ENCODE measurements at places on chromosomes 2 and 18.

DNA sequence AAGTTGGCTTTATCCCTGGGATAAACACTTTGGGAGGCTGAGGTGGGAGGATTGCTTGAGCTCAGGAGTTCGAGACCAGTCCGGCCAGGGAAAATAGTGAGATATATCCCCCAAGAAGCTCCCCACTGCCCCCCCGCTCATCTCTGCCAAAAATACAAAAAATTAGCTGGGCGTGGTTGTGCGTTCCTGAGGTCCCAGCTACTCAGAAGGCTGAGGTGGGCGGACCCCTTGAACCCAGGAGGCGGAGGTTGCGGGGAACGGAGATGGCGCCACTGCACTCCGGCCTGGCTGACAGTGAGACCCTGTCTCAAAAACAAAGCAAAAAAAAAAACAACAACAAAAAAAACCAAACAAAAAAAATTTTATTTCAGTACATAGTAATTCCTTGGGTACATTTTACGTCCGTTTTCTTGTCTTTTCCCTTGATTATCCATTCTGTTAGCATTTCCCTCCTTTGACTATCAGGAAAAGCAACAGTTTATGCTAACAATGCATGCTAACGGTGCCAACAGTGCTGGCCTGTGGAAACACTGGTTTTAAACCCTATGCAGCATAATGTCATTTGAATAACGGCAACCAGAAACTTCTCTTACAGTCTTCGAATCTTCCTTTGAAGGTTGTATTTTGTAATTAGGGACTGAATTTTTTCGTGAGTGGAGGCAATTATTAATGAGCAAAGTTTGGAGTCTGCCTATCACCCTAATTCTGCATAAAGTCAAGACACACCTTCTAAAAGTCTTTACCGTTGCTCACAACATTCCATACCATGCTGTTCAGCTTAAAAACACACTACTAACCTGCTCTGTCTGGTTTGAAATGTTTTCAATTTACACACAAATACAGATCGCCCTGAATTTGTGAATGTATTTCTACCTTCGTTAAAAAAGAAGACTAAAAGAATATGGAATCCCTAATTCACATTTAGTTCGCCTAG, 721 bp upstream of the MIB1 start:
- no peak for DNase-seq

DNA sequence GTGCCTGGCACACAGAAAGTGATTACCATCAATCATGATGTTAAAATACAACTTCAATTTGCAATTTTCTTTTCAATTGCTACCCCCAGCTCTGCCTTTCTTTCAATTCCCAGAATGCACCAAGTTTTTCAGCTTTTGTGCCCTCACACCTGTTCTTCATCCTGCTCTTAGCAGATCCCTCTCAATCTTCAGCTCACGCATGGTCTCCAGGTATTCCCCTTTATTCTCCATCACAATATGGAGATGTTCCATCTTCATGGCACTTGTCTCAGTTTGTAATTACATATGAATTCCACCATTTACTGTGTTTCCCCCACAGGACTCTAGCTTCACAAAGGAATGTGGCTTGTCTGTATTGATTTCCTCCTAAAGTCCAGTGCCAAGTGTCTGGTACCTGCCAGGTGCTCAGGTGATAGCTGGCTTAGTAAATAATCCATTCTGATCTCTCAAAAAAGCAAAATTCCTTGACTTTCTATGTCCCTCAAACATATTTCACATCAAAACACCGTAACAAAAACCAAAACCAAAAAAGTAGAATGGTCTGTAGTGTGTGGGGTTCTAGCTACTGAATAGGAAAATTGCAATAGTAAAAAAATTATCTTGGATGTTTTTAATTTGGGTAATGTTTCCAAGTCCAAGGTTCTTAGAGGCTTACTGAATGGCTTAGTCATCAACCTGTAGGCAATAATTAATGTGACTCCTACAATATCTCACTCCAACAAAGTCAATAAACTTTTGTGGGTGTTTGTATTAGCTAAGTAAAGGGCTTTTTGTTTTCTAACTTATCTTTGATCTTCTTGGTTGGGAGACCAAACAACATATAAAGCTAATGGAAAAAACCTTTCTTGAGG, 2.9 kb upstream of the INSIG2 start:
- no peak for DNase-seq

DNA sequence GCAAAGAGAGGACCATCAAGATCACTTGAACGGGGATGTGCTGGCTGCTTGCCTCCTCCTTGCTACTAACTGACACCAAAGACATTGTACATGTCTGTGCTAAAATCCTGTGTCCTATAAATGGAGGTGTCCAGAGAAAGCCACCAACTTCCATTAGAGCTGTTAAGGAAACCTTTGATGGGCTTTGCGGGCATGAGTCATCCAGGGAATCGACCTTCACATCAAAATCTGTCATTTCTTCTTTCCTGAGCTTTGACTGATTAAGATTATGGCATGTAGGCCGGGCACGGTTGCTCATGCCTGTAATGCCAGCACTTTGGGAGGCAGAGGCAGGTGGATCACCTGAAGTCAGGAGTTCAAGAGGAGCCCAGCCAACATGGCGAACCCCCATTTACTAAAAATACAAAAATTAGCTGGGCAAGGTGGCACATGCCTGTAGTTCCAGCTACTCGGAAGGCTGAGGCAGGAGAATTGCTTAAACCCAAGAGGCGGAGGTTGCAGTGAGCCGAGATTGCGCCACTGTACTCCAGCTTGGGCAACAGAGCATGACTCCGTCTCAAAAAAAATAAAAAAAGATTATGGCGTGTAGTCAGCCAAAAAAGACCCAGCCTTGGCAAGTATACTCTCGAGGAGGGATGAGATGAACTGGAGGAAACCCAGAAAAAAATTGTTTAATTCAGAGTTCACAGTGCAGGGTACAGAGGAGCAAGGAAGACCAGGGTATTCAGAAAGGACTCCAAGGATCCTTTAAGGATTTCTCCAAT, 115.8 kb downstream of the CABLES1 start:
- DNase-seq = no peak

- DNase-seq = no peak
Measured at GRCh38 chr2:176818076-176818475, 394.5 kb upstream of the HNRNPA3 start.

DNA sequence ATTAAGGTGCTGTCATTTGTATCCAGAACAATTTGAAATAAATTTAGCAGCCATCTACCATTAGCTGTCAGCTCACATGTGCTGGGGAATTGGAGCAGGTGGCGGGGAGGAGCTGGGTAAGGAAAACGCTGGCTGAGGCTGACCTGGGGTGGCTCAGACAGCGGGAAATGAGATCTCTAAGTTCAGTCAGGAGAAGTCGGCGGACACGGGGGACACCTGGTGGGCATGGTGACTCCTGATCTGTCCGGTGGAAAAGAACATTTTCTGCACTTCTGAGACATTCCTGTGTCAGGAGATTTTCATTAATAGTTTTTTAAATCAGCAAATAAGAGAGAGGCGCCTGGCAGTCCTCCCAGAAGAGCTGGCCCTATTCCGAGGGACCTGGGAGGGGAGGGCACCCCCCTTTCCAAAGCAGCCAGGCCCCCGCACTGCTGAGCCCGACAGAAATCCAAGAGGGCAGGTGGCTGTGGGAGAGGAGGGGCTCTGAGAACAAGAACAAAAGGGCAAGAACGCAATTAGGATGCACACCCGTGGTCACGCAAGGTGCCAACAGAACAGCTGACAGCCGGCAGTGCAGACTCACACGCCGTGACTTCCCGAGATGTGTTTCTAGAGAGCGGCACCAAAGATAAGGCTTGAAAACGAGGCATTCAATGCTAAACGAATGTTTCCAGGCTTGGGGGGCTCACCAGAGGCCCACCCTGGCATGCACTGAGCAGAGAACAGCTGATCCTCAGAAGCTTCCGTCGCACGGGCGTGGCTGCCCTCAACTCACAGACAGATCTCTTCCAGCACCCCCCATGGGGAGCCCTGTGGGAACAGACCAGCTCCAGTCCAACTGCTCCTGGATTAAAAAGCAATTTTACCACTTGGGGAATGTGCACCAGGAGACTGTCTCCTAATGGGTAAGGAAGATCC, 26.4 kb downstream of the SLC66A2 start:
- no peak for DNase-seq

GRCh38 chr2:222218786-222219185, 80.0 kb downstream of the PAX3 start:
- no peak for DNase-seq

DNA sequence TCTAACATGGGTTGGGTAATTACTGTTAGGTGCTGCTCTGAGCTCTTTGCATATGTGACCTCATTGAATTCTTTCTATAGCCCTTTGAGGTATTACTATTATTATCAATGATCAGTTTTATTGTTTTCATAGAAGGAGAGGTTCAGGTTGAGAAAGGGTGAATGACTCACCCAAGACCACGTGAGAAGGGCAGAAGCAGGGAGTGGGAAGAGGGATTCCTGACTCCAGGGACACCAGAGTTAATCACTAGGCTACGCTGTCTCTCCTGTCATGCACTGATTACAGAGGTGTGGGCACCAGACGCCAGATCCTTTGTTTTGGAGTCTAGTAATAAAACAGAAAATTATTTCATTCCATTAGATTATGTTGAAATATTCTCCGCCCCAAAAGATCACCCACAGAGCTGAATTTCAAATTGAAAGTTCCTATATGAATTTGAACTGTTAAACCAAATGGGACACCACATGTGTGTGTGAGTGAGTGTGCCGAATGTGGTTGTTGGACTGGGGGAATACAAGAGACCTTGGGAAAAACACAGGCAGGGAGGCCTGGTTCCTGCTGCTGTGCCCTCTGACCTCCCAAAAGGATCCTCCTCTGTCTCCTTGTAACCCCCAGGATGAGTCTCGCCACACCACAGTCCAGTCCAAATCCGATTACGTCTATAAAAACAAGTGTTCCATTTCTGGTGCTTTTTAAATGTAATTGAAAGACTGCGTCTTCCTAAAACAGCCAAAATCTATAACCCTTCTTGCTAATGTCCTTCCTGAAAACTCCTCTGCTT, 215.4 kb downstream of the ZNF521 start:
- no peak for DNase-seq
